Lower lobe of right lung (tissue), 2 donors: ENCODE measurements at places on chromosomes 1 and 21. TPM values are rescaled to one million over a fixed set of nuclear protein-coding genes. Genes with fewer than 3 reads are reported as not detected.

The AK2 gene
- 103 TPM for total RNA-seq

The DISP3 gene
- 0.12 TPM for total RNA-seq

DNA sequence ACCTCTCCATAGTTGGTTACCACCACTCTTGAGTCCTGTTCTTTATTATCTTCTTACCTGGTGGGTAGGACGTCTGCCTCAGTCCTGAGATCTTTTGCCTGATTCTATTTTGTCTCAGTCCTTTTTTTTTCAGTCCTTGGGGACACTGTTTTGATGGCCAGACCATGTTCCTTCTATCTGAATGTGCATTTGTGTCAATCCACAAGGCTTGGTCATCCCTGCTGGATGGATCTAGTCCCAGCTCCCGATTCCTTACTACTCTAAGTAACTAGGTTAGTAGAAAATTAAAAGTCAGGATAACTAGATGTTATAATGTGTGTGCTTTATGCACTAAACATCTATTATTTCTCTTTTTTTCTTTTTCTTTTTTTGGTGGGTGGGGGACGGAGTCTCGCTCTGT lies 28.1 kb upstream of the AK4 start:
- H3K36me3 ChIP-seq: no peaks in the 10 kb centered on the region
- no peak overlapping the region for H3K4me3 ChIP-seq
- H3K27me3 ChIP-seq: no peaks in the 10 kb centered on the region
- DNase-seq: no peak

DNA sequence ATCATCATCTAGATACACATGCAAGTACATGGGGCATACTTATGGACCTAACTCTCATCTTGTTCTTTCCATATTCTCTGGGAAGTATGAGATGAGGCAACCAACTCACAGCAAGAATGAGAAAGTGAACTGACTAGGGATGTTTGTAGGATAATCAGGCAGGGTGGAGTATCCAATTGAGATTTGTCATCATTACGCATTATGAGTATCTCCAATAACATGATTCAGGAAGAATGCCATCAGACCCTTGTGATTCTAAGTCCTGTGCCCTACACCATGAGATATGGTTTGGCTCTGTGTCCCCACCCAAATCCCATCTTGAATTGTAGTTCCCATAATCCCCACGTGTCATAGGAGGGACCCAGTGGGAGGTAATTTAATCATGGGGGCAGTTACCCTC lies 154.0 kb downstream of the SLC30A10 start:
- no peaks in the 10 kb centered on the region for H3K36me3 ChIP-seq
- no peak overlapping the region for H3K27ac ChIP-seq
- no peaks in the 10 kb centered on the region for H3K27me3 ChIP-seq
- DNase-seq: no peak
- no peak overlapping the region for H3K4me3 ChIP-seq
